ENCODE measurements at places on chromosomes 6 and 20. TPM values are rescaled to one million over a fixed set of nuclear protein-coding genes. Genes with fewer than 3 reads are reported as not detected.
A peak's percentile ranks its signal among the peaks of the same experiment; 100 is the strongest.

GRCh38 chr6:102488729-102489128, 1095.2 kb downstream of the GRIK2 start:
- no peak for DNase-seq

Gene DPPA5
- total RNA-seq: 6.7 TPM

DNA sequence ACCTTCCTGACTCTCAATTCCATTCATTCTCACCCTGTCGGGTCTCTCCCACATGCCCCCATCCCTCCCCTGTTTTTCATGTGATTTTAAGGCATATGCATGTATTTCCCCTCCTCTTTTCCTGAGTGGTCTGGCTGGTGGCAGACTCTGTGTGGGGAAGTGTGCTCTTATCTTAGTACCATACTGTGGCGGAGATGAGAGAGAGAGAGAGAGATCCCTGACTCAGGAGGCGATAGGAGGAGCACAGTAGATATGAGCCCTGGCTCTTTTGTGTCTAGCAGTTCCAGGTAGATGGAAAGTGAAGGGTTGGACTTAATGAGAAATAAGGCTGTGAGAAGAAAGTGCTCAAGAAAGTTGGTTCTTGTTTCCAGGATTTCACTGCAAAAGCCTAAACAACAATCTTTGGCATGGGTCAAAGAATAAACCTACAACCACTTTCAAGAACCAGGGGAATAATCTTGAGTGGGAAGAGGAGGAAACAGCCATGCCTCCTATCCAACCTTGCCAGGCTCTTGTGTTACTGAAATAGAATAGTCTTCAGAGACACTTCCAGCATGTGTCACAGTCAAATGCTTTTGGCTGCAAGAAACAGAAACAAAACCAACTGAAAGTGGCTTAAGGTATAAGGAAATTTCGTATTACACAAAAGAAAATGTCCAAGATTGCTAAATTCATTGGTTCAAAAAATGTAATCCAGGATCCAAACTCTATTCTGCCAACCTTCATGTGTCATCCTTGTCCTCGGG, 123.8 kb upstream of the MYLIP start:
- no peak for DNase-seq

Gene TAGAP
- total RNA-seq: 0.27 TPM

DNA sequence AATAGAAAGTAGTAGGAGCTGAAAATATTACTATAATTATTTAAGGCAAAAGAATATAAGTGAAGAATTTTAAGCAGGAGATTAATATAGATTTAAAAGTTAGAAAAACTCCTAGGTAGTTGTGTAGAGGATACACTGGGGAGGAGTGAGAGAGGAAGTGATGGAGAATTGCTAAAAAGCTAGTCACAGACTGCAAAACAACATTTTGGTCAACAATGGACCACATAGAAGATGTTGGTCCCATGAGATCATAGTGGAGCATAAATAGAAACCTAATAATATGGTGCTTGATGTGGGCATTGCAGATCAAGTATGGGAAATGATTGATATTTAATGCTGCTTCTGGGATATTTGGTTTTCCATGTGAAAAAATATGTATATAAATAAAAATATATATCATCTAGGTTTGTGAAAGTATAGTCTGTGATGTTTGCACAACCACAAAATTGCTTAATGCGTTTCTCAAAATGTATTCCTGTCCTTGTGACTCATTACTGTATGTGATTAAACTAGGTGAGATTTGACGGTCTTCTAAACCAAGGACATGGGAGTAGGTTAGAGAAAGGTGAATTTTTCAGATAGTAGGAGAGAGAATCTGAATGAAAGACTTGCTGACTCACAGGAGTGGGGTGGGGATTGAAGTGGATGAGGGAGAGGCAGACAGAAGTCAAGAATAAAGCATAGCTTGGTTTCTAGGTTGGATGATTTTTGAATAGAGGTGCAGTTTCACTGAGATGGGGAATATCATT, 174.0 kb downstream of the BCKDHB start:
- DNase-seq: no peak

DNA sequence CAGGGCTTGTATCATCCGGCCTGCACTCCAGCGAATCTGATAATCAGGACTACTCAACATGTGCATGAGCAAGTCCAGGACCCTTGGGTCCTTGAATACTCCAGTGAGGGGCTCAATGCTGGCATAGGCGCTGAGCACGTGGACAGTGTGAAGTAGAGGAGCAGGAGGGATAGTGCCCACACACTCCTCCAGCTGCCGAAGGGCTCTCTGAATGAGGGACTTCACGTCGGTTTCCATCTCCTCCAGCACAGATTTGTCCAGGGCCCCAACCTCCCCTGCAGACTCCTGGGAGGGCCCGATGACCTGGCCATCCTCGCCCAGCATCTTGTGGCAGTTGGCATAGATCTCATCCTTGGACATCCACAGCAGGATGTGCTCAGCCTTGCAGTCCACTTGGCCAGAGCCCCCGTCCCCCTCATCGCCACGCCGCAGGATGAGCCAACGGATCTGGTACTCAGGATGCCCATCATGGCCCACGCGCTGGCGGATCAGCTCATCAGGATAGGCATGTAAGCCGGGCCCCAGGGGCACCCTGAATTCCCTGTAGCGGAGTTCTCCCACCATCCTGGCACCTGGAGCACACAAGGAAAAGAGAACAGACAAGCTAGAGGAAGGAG, 1.3 kb downstream of the CUL7 start:
- DNase-seq: no peak

- no peak for DNase-seq
These were observed 245.3 kb downstream of the QKI start for GRCh38 chr6:163659803-163660202.

- DNase-seq: peak; percentile 99
These were observed at the start of gene ASXL1 for GRCh38 chr20:32357869-32358631. Gene ASXL1 (plus strand): TSS chr20:32358331. CDS start chr20:32358776, 445 bp downstream.

GRCh38 chr6:56671160-56671559, 28.5 kb upstream of the DST start:
- DNase-seq: no peak

Gene AAR2
- 24.9 TPM for total RNA-seq

DNA sequence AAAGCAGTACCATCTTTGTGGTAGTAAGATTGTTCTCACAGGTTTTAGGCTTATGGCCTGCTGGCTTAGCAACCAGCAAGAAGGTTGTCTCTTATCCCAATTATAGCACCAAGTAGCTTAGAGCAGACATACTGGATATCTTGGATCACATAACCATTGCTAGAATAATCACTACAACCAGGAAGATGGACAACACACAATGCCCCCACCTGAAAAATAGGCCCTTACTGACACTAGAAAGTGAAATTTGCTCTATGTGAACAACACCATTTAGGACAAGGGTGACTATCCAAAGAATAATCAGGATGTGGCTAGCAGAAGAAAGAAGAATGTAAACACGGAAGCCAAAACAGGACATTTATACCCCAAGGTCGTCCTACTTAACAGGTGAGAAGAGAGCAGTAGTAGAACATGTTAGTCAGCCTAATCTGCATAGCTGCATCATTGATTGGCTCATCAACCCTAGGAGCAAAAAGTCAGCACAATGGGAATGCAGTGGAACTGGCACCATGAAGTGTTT, 172.7 kb upstream of the MARCKS start:
- no peak for DNase-seq

DNA sequence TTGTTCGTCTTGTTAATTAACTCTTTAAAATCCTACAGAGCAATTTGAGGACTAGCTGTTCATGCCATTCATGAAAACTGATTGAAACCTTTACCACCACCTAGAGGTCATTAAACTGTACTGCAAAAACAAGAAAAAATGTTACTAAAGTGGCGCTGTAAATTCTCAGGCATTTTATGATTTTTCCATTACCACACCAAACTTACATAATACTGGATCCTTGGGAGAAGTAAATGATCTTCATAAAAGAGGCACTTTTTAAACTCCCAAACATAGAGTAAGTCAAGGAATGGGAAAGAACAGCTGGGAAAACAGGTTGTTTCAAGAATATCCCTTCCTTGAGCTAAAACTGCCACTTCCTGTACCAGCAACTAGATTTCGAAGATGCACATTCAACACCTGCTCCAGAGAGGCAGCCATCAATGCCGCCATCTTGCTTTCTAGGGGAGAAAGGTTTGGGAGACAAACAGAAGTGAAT, 54.3 kb downstream of the MYLIP start:
- DNase-seq: no peak

DNA sequence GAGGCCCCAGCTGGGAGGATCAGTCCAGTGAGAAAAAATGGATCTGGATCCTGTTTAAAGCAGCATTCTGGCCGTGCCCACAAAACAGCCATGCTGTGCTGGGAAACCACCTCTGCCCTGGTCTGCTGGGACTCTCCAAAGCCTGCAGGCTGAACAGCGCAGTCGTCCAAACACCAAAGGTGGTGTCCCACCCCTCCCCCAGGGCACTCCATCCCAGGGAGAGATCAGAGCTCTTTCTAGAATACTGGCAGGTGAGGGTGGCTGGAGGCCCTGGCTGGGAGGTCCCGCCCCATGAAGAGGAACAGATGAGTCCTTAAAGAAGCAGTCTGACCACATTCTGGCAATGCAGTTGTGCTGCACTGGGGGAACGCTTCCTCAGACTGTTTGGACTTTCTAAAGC, 84.6 kb downstream of the MRAP2 start:
- no peak for DNase-seq

DNA sequence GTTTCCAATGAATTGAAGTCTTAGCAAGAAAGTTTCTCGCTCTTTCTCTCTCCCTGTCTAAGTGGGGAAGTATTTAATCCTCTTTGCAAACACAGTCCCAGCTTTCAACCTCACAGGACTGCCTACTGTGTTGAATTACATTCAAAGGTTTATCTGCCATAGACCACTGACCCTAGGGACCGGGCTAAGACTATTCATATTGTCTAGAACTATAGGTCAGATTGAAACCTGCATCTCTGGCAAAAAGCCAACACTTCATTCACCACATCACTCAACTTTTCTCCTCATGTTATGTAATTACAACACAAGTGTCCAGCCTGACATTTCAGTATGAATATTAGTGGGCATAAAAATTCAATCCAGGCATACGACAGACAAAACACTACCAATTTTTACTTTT, 314.7 kb upstream of the RSPO3 start:
- no peak for DNase-seq

DNA sequence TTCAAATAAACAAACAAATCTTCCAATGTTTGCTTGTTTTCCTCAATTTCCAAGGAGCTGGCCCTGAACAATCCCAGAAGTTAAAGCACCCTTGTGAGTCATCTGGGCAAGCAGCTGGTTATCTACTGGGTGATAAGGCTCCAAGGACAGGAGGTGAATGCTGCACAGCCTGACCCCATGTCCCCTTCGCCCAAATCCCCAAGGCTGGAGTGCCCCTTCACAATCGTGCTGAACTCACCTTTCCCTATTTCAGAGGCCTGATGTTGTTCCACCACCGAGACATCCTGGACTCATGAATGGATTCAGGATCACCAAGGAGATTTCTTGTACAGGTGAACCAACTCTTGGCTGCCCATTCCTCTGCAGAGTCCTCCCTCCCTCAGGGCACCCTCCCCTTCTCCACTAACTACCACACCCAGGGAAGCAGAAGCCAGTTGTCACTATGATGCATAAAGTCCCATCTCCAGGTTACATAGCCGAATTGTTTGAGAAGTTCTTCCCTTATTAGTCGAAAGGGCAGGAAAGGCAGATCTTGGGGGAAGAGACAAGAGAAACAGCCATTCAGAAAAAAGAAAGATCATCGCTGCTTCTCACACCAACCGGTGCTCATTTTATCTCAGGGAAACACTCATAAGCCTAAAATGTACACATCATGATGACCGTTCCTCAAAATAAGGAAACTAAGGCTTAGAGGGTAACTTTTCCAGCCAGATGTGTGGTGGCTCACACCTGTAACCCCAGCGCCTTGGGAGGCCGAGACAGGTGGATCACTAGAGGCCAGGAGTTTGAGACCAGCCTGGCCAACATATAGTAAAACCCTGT, 138.8 kb upstream of the RREB1 start:
- no peak for DNase-seq

Gene SLA2
- total RNA-seq: 0.23 TPM

GRCh38 chr20:3250091-3250504, 11.1 kb upstream of the SLC4A11 start:
- DNase-seq: peak; percentile 87

- DNase-seq: peak; percentile 80
These were observed 155.1 kb upstream of the MLIP start for GRCh38 chr6:53956068-53956711.

GRCh38 chr6:24980507-24981385, 45.0 kb upstream of the RIPOR2 start:
- DNase-seq: peak; percentile 23

DNA sequence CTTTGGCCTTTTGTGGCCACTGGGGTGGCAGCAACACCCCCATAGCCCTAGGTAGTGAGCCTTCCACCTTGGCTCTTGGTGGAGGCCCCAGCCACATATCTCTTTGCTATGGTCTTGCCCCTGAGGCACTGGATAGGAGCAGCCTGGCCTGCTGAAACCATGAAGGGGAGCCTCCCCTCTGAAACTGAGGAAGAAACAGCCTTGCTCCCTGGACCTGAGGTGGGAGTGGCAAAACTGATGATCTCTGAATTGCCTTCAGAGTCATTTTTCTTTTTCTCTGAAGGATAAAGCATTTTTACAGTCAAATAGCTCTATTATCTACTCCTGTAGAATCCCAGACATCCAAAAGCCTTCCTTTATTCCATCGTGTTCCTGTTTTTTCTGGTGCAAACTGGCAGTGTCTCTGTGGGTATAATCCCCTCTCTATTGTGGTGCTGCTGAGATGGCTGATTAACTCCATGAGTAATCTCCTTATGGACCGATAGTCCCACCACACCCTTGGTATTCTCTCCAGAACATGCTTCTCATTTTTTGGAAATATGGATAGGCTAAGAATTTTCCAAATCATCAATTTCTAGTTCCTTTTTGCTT, 22.0 kb upstream of the PRSS35 start:
- DNase-seq: no peak

Gene ENPP5
- 10.8 TPM for total RNA-seq

DNA sequence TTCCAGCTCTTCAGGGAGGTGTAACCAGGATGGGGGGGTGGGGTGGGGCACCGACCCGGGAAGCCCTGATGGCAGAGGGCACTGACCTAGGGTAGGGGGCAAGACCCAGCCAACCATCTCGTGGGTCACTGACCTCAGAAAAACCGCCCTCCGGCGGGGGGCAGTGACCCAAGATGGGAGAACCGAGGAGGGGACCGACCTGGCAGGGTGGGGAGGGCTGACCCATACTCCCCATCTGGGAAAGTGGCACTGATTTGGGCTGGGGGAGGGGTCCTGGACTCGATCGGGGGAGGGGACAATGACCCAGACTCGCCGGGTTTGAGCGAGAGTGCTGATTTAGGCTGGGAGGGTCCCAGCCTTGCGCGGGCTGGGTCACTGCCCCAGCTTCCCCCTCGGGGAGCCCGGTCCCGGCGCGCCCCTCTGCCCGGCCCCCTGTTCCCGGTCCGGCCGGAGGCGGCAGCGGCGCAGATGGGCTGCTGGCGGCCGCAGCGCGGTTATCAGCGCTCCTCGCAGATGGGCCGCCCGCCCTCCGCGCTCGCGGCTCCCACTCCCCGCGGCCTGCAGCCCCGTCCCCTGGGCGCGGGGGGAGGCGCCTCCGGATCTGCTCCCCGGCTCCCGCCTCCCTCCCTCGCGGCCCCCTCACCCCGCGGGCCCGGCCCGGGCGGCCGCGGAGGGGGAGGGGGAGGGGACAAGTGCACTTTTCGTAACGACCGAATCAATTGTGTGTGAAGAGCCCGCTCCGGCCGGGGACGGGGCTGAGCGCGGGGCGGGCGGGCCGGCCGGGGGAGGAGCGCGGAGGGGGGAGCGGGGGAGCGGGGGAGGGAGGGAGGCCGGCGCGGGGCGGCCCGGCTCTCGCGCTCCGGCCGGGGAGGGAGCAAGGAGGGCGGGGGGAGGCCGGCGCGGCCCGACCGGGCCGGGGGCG, 2.2 kb downstream of the NOL4L start:
- DNase-seq: peak; percentile 45

- DNase-seq: no peak
These were observed 55.3 kb downstream of the DNAAF9 start for GRCh38 chr20:3352202-3352601.

Gene SLC18B1
- 24.1 TPM for total RNA-seq

Gene SLC17A1
- total RNA-seq: not detected

All from WTC11 (cell line).